Lower lobe of right lung (tissue), 2 donors: ENCODE measurements at places on chromosomes 12 and 14.
A peak's percentile ranks its signal among the peaks of the same experiment; 100 is the strongest.

DNA sequence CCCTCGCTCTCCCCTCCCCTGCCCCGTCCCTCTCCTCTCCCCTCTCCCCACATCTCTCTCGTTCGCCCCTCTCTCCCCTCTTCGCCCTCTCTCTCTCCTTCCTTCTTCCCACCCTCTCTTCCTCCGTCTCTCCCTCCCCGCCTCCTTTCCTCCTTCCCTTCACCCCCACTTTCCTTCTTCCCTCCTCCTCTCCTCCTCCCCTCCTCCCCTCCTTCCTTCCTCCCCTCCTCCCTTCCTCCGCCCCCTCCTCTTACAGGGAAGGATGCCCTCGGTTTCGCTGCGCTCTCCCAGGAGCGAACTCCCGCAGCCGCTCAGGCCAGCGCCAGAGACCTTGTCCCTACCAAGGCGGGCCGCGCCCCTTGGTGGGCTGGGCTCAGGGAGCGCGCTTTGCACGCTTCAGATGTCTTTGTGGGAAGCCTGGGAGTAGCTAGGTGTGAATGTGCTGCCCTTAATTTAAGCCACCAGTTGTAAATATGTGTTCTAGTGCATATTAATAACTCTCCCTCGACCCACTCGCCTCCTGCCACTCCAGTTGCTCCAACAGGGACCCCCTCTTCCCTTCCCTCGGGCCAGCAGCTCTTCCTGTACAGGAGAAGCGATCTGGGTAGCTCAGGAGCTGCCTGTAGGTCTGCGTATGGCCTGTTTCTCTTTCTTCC, 13.3 kb upstream of the MAP3K9 start:
- DNase-seq, result peak; percentile 56

GRCh38 chr14:101986953-101987352, 22.6 kb downstream of the DYNC1H1 start:
- no peak for DNase-seq

DNA sequence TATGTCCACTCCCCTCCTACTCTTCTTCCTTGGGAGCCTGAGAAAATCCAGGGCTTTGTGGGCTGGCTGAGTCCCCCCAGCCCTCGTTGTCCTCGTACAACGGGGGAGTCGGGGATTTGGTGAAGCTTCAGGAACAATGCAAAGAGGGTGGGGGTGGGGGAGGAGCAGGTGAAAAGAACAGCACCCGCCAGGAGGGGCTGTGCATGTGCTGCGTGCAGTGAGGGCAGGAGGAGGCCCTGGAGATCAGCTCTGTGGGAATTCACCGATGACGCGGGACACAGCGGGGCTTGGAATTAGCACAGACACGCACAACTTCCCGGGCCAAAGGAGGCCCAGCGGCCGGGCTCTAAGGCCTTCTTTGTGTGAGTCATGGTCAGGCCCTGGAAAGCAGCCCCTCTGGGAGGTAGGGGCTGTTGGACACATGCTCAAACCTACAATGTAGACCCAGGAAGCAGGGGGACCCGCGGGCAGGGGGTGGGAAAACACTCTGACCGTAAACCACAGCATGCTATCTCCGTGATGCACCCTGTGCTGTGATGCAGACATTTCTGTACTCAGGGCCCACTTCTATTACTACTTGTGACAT, 32.8 kb downstream of the RBM19 start:
- no peak for DNase-seq

DNA sequence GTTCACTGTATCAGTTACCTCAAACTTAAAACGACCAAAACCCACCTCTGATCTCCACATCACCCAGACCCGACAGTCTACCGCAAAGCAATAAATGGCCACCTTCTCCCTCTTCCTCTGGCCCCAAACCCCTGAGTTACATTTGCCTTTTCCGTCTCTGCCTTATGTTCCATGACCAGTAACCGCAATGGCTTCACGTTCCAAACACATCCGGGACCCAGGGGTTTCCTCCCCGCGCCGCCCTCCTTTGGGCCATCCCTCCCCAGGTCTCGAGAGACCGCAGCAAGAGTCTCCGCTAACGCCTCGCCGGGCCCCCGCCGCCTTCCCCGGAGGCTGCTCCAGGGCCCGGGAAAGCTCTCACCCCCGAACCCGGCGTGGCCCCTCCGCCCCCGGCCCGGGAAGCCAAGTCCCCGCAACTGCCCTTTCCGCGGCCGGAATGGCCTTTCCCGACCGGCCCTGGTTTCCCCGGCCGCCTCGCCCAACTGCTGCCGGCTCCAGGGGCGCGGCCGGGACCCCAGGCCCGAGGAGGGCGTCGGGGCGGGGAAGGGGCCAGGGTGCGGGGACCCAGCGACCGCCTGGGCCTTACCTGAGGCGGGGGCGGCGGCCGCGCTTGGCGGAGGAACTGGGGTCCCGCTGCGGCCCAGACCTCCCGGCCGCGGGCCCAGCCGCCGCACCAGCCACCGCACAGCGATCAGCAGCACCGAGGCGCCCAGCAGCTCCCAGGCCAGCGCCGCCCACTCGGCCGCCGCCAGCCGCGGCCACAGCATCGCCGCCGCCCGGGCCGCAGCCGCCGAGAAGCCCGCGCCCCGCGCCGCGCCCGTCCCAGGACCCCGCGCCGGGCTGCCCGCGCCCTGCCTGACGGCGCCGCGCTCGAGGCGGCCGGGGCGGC, at the start of gene ANKLE2:
ANKLE2 (minus strand) TSS at position 801 of the 889 bp plus-strand sequence; CDS start at position 767, 34 bp downstream.
- peak; percentile 71 for DNase-seq

- DNase-seq, result no peak
Observed at GRCh38 chr12:78293059-78293686, 462.5 kb downstream of the NAV3 start.

GRCh38 chr12:124686370-124687173, 119.2 kb upstream of the NCOR2 start:
- no peak for DNase-seq

- DNase-seq, result no peak
Observed at GRCh38 chr14:59374048-59374447, 91.1 kb downstream of the GPR135 start.

- no peak for DNase-seq
Observed at GRCh38 chr14:99601361-99601831, 2.6 kb downstream of the CCDC85C start.

DNA sequence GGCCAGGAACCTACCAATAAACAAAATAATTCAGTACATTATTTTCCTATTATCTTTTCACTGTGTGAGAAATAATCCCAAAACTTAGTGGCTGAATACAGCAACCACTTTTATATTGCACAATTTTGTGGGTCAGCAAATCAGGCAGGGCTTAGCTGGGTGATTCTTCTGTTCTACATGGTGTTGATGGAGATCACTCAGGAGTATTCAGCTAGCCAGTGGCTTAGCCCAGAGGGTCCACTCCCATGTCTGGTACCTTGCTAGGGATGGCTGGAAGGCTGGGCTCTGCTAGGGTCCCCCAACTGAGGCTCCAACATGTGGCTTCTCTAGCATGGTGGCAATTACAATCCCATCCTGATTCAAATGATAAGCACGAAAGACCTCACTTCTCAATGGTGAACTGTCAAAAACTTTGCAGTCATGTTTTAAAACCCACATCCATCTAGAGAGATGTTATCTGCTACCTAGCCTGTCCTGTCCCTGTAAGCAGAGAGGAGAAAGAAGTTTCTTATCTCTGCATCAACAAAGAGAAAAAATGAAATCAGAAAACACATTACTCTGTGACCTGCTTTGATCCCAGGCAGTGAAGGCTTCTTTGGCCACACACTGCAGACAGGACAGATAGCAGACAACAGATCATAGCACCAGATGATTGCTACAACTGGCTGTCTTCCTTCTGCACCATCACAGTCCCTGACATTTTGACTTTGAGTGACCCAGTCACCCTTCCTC, 51.0 kb upstream of the MYL2 start:
- DNase-seq, result no peak
